ENCODE measurements at places on chromosomes 2 and 18.
A peak's percentile ranks its signal among the peaks of the same experiment; 100 is the strongest.

DNA sequence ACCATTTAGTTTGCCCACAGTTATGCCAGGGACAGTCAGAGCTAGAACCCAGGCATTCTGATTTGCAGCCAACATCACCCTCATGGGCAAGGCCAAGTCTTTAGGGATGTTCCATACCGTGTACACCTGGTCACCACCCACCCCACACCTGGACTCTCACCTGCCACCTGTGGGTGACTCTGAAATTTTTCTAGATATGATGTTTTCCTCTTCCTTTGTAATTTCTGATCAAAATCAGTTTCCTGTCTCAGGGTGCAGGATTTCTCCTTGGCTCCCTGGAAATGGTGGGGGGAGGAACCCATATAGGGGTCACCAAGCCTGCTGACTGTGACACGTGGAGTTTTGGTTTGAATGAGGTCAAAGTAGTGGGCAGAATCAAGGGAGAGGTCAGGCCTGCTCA, 138.2 kb downstream of the ACOXL start:
- DNase-seq, result no peak

DNA sequence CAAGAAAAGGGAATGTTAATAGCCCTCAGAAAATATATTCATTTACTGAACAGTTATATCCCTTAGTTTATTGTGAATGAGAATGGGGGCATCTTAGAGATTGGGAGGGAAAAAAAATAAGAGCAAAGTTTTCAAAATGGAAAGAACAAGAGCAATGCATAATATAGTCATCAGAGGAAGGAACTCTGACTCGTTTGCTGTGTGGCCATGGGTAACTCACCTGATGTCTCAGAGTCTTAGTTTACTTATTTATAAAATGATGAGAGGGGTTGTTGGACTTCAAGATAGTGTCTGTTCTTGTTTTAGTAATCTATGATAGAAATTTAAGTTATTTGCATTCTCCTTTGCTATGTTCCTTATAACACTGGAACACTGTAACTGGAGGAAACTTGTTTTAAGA, 70.7 kb downstream of the EML4 start:
- DNase-seq, result no peak

DNA sequence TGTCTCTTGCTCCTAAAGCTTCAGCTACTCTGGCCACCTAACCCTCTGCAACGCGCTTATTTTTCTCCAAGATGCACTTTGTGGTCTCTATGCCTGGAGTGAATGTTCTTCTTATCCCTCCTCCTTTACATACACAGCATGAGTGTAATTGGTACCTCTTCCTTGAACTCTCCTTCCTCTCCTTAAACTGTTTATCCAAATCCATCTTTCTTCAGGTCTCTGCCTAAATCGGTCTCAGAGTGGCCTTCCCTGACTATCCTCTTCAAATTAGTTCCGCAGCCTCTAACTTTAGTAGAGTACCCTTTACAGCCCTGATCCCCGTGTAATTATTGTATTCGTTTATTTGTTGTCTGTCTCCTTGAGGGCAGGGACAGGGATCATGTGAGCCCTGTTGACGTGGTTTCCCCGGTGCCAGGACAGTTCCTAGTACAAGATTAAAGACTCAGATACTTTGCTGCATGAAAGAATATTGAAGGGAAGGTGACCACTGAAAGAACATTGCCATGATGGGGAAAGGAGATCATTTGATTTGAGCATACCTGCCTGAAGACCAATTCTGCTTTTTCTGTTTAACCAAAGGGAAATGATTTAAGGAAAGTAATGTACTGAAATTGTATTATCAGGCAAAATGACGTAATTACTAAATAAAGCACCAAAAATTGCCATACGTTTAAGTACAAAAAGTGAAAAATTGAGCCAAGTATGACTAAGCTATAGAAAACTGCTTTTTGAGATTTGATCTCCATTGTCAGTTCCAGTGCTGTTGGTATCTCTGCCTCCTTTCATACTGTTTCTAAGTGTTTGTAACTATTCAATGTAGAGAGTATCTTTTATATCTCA, 1.2 kb downstream of the CNOT9 start:
- DNase-seq, result peak; percentile 8

DNA sequence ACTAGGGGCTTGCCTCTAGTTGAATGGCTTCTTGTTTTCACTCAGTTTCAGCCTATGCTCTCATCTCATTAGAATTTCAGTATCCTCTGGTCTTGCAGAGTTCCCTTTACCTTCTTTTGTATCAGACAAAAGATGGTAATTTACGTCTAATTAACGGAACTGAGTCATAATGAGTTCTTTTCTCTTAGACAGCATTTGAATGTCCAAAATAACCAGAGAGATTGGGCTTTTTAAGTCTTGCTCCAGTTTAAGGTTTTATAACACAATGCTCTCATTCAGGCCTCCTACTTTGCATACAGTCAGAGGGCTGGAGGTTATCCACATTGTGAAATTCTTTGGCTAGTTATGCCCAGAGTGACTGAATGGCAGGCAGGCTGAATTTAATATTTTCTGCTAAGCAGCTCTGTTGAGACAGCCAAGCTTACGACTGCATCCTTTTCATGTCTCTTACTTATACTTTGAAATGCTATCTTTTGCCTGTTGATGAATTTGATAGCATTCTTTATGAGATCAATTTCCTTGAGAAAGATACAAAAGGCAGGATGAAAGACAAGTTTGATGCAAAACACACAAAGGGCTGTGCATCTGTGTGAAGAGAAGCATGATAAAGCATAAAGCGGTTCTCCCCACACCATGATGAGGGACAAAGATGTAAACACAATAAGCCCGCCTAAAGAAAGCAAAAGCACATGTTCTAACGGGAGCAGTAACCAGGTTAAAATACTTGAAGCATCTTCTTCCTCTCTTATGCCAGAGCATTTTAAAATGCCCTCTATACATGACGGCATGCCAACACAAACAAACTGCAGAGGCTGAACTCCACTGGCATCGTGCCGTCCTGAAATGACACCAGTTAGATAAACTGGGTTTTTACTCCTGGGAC, 90.0 kb downstream of the CDH2 start:
- DNase-seq, result no peak

GRCh38 chr2:122366427-122366826, 611.0 kb downstream of the TSN start:
- no peak for DNase-seq

DNA sequence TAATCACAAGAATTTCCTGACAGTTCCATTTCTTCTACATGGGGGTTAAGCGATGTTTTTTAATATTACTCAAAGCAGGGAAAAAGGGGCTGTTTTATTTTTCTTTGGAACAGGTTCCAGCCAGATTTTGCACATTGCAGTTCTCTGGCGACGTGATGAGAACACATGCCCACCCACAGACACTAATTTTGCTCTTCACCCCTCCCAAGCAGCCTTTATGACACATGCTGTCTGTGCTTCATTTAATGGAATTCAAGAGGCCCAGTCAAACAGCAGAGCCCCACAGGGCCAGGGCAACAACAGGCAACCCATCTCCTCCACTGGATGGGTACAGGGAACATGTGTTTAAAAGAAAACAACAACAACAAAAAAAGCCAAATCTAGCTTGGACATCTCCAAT, 70.8 kb downstream of the SPRED2 start:
- DNase-seq, result no peak

DNA sequence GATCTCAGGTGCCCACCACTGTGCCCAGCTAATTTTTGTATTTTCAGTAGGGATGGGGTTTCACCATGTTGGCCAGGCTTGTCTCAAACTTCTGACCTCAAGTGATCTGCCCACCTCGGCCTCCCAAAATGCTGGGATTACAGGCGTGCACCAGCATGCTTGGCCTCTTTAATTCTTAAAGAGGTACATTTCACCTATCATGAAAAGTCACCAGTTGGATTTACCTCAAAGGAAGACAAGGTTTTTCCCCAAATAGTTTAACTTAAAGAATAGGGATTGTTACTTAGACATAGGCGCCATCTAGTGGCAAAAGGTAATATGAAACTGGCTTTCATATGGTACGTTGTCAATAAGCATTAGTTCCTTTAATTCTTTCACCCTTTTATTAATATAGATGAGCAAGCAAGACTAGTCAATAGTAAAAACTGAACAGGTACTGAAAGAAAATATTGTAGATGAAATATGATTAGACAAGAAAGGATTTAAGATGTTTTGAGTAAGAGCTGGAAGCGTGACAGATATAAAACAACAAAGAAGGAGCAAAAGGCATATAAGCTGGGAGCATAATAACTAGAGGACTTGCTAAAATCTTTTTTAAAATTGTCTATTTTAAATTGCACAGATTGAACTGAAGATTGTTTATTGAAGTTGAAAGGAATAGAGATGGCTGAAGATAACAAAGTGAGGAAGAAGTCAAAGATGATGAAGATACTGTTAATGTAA, 35.0 kb upstream of the PSMD14 start:
- DNase-seq, result peak; percentile 7

- DNase-seq, result no peak
Measured at GRCh38 chr2:9556121-9556743, 602 bp upstream of the ADAM17 start.

- DNase-seq, result no peak
Measured at GRCh38 chr2:28094739-28095138, 204.2 kb downstream of the BABAM2 start.

DNA sequence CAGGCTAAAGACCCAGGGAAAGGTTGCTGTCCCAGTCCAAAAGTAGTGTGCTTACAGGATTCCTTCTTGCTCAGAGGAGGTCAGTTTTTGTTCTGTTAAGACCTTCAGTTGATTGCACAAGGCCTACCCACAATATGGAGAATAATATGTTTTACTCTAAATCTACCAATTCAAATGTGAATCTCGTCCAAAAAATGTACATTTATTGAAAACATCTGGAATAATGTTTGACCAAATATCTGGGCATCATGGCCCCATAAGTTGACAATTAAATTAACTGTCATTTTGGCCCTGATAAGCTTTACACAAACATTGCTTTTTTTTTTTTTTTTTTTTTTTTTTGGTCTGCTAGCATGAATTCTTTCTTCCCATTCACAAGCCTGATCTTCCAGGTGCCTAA, 109.8 kb downstream of the CCDC178 start:
- no peak for DNase-seq

DNA sequence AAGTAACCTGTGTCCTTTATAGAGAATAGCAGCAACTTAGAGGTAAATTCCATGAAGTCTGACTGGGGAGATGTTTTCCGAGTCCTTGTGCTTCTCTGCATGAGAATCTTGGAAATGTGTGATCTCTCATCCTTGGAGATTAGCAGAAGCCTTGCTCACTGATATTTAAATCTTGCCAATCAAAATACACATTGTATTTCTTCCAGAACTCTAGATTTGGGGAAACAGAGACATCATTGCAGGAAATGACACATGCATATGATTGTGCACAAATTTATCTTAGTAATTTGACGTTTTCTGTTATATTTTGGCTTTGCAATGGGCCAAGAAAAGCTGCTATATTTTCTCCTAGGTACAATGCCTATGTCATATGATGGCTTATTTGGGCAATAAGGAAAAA, 182.6 kb downstream of the ZNF804A start:
- no peak for DNase-seq

- no peak for DNase-seq
Measured at GRCh38 chr2:60586081-60586480, 32.6 kb upstream of the BCL11A start.

DNA sequence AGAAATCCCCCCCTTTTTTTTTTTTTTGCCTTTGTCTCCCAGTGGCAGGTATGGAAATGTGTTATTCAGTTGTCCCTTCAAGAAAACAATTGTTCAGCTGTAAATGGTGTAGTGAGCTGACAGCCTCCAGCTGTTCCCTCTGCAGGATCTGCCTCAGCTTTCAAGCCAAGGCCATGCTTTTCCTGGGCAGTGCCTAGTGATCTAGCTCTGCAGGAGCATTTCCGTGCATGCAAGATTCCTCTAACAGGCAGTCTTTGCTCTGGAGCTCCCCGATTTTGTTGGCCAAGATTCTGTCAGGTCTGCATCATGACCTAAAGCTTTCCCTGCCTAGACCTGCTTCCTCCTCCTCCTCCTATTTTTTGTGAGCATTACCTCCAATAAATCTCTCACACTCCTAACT, 300.7 kb upstream of the UBE2E3 start:
- DNase-seq, result no peak

GRCh38 chr2:204753841-204754240, 208.6 kb downstream of the PARD3B start:
- DNase-seq, result no peak

DNA sequence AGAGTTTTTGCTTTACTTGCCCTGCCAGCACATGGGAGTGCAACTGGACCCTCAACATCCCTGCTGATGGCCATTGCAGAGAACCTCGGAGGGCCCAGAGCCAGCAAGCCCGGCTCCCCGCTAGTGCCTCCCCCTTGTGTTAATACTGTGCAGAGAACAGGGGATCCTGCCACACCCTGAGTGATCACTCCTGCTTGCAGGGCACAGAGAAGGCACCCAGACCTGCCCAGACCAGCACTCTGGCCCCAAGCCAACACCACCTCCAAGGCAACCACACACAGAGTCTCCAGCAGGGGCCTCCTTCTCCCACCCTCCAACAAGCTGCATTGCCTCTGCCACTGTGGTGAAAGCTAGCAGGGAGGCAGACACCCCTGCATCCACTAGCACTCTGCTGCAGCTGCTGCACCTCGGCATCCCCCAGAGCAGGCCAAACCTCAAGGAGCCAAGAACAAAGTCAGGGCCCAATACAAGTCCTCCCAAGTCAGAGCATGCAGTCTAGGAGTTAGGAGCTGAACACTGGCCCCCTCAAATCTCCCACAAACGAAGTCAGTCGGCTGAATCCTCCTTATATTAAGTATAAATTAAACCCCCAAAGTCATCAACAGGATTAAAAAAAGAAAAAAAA, 157.7 kb downstream of the CCDC178 start:
- DNase-seq, result no peak

- DNase-seq, result no peak
Measured at GRCh38 chr18:11118051-11118766, 31.2 kb downstream of the PIEZO2 start.

DNA sequence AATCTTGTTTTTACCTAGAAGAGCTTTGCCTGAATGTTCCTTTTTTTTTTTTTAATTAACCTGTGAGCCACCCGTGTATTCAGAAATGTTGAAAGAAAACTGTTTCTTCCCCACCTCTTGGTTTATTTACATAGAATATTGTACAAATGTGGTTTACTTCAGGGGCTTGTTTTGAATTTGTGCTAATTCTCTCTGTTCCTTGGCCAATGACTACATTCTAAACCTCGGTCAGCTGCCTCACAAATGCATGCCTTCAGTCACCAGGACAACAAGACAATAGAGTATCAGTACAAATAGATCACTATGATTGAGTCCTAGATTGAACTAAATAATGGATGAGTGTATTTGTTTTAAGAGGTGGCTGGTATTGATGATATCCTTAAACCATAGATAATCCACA, 36.0 kb downstream of the AGFG1 start:
- no peak for DNase-seq

DNA sequence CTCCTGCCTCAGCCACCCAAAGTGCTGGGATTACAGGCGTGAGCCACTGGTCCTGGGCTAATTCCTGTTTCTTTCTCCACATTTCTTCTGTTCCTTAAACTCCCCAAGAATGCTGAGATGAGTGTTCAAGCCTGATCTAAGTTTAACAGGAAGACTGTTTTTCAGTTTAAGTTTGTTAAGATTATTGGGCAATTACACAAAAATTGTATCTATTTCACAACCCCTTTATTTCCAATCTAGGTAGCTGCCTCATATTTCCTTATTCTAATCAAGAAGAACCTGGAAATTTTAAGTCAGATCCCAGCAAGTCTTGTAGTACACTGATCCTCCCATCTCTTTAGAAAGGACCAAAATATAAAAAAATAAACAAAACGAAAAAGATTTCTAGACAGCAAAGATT, 11.7 kb downstream of the SFT2D3 start:
- no peak for DNase-seq
